Lung (tissue), 17 donors: ENCODE measurements at places on chromosomes 1 and 21.
A peak's percentile ranks its signal among the peaks of the same experiment; 100 is the strongest.

DNA sequence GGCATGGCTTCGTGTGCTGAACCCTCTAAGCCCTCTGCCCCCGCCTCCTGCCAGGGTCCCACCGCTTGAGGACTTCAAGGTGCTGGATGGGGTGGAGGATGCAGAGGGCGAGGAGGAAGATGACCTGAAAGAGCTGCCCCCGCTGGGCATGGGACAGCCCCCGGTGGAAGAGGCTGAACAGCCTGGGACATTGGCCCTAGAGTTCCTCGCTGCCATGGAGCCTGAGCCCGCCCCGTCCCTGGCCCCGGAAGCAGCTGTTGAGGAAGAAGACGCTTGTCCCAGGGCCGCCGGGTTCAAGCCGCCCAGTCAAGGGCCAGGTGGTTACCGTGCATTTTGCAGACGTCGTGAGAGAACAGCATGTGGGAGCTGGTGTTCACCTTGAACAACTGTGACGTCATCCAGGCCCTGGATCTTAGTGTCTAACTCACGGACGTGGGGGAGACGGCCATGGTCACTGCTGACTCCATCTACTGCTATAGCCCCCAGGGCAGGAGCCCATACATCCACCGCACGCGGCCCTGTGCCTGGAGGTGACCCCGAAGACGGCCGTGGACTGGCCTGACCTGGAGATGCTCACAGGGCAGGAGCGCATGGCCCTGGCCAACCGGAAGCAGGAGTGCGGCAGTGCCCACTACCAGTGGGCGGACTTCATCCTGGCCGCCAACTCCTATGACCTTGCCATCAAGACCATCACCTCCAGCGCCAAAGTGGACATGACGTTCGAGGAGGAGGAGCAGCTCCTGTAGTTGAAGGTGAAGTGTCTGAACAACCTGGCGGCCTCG is 90.1 kb downstream of the PPP1R12B start:
- H3K36me3 ChIP-seq: peaks cover 19% of the 10 kb centered on the region
- H3K27me3 ChIP-seq: no peaks in the 10 kb centered on the region
- no peak overlapping the region for H3K4me3 ChIP-seq
- no peak for DNase-seq

DNA sequence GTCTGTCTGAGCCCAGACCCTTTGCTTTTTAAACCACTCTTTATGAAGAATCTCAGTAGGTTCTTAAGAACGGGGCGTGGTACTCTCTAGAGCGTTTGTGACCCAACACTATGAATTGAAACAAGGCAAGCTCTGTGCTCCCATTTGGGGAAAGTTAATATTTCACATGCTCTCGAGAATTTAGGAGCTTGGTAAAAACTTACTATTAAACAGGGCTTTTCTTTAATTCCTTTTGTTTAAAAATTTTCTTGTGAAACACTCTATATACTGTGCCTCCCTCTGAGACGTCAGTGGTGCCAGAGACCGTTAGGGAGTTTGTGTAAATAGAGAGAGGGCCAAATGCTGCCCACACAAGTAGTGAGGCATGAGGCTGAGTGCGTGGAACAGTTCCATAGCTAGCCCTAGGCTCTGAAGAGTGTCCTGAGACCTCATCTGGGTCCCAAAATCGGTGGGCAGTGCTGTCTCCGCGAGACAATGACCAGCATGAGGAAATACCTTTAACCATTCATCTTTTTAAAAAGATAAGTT is 144.7 kb downstream of the ROR1 start:
- H3K36me3 ChIP-seq: no peaks in the 10 kb centered on the region
- H3K4me1 ChIP-seq: peaks cover 33% of the 10 kb centered on the region
- DNase-seq: peak; percentile 66
- H3K27ac ChIP-seq: no peak overlapping the region

DNA sequence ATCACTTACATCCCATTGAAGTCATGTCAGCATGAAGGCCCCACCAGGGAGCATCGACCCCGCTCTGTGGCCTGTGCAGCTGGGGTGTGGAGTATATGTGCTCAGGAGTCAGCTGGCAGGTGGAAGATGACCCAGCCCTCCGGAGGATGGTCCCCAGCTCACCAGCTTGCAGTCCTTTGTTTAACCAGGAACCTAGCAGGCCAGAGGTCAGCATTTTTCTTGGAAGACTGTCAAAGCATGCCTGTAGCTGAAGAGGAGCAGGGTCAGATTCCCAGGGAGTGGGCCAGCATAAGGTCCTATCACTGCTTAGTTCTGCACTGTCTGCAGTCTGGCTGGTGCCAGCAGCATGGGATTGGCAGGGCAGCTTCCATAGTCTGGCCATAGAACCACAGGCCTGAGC is 12.7 kb downstream of the NFASC start:
- H3K27me3 ChIP-seq: peaks cover 3% of the 10 kb centered on the region
- H3K36me3 ChIP-seq: no peaks in the 10 kb centered on the region
- H3K4me3 ChIP-seq: no peak overlapping the region
- no peak for DNase-seq

- H3K36me3 ChIP-seq: peaks cover 1% of the 10 kb centered on the region
- peak overlapping the region; percentile 64 for H3K27ac ChIP-seq
- H3K27me3 ChIP-seq: no peaks in the 10 kb centered on the region
- no peak for DNase-seq
- H3K4me3 ChIP-seq: no peak overlapping the region
Observed at GRCh38 chr1:204513117-204513716, 3.0 kb upstream of the MDM4 start.

DNA sequence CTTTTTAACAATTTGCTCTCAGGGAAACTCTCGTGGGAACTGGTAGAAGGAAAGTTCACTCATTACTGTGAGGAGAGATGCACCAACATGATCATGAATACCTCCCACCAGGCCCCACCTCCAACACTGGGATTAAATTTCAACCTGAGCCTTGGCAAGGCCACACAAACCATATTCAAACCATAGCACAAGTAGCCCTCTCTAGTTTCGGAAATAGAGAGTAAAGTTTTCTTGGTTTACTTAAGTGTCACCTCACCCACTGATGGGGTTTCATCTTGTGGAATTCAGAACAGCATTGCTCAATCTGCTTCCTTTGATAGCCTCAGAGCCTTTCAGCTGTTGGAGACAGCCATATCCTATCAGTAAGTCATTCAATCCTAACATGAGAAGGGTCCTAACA is 25.5 kb upstream of the CCSAP start:
- no peak for DNase-seq
- no peaks in the 10 kb centered on the region for H3K4me1 ChIP-seq
- no peaks in the 10 kb centered on the region for H3K36me3 ChIP-seq
- no peak overlapping the region for H3K27ac ChIP-seq

GRCh38 chr1:206635978-206636345 is 626 bp downstream of the DYRK3 start:
- no peaks in the 10 kb centered on the region for H3K36me3 ChIP-seq
- peak overlapping the region; percentile 91 for H3K27ac ChIP-seq
- H3K4me3 ChIP-seq: peak overlapping the region; percentile 72
- peaks cover 5% of the 10 kb centered on the region for H3K4me1 ChIP-seq

- H3K36me3 ChIP-seq: no peaks in the 10 kb centered on the region
- H3K4me3 ChIP-seq: no peak overlapping the region
- DNase-seq: no peak
- H3K4me1 ChIP-seq: no peaks in the 10 kb centered on the region
- H3K27ac ChIP-seq: no peak overlapping the region
- H3K27me3 ChIP-seq: no peaks in the 10 kb centered on the region
Observed at GRCh38 chr1:202798792-202799331, 9.4 kb downstream of the KDM5B start.

DNA sequence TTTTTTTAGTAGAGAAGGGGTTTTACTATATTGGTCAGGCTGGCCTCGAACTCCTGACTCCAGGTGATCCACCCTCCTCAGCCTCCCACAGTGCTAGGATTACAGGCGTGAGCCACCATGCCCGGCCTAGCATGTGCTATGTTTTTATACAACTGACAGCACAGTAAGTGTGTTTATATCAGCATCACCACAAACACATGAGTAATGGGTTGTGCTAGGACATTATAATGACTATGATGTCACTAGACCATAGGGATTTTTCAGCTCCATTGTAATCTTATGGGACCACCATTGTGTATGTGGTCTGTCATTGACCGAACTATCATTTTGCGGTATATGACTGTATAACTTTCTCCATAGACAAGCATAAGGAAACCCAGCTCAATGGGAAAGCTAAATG is 6.3 kb downstream of the LEFTY2 start:
- H3K36me3 ChIP-seq: no peaks in the 10 kb centered on the region
- H3K27me3 ChIP-seq: no peaks in the 10 kb centered on the region
- DNase-seq: no peak
- H3K27ac ChIP-seq: no peak overlapping the region
- no peak overlapping the region for H3K4me3 ChIP-seq

DNA sequence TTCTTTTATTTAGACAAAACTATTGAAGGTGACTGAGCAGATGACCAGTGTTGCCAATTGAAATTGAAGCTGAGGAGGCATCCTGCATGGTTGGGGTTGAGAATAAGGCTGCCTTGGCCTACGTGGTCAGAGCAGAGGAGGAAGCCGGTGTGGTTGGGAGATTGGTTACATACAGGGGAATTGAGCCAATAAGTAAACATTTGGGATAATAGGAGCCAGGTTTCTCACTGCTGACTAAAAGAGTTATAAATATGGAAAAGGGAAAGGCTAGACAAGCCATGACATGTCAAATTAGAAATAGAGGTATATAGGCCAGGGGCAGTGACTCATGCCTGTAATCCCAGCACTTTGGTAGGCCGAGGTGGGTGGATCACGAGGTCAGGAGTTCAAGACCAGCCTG is 15.8 kb downstream of the SNX7 start:
- no peak for DNase-seq
- no peak overlapping the region for H3K4me3 ChIP-seq
- H3K27ac ChIP-seq: no peak overlapping the region

DNA sequence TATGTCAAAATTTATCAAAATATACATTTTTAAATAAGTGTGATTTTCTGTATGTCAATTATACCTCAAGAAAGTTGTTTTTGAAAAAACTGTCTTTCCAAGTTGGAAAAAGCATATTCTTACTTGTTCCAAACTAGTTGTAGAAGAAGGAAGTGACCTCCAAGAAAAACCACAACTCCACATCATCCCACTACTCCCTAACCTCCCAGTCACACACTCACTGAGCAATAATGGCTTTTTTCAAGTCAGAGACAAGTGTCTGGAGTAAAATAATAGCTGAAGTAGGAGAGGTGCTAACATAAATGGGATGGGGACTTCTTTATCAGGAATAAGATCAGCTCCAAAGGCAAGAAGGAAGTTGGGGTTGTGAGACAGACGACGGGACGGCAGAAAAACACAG is 13.4 kb downstream of the EPRS1 start:
- H3K27me3 ChIP-seq: no peaks in the 10 kb centered on the region
- H3K36me3 ChIP-seq: peaks cover 14% of the 10 kb centered on the region
- H3K4me3 ChIP-seq: no peak overlapping the region
- no peak for DNase-seq

DNA sequence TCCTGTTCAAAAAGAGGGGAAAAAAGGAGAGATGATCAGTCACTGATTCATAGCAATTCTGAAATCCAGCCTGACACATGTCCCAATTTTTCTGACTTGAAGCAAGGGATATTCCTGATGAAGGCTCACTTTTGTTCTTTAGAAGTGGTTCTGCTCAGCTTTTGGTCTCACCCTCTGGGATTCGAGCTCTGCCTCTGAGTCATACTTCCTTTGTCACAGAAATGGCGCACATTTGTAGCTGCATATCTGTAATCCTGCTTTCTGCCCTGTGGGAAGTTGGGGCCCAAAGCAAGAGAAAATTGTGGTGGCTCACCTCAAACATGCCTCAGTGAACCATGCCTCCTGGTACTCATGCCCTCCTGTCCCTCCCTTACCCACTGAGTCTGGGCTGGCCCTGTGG is 22.3 kb upstream of the FAM78B start:
- H3K36me3 ChIP-seq: no peaks in the 10 kb centered on the region
- no peaks in the 10 kb centered on the region for H3K4me1 ChIP-seq
- no peak for DNase-seq
- H3K27ac ChIP-seq: no peak overlapping the region
- H3K4me3 ChIP-seq: no peak overlapping the region

GRCh38 chr1:155909894-155910293 is 1.3 kb downstream of the RIT1 start:
- DNase-seq: no peak
- no peaks in the 10 kb centered on the region for H3K27me3 ChIP-seq
- no peaks in the 10 kb centered on the region for H3K4me1 ChIP-seq
- no peak overlapping the region for H3K4me3 ChIP-seq
- H3K36me3 ChIP-seq: peaks cover 25% of the 10 kb centered on the region

GRCh38 chr1:196144588-196144987 is 463.7 kb downstream of the KCNT2 start:
- H3K4me1 ChIP-seq: no peaks in the 10 kb centered on the region
- no peaks in the 10 kb centered on the region for H3K27me3 ChIP-seq
- H3K36me3 ChIP-seq: no peaks in the 10 kb centered on the region
- no peak overlapping the region for H3K27ac ChIP-seq

DNA sequence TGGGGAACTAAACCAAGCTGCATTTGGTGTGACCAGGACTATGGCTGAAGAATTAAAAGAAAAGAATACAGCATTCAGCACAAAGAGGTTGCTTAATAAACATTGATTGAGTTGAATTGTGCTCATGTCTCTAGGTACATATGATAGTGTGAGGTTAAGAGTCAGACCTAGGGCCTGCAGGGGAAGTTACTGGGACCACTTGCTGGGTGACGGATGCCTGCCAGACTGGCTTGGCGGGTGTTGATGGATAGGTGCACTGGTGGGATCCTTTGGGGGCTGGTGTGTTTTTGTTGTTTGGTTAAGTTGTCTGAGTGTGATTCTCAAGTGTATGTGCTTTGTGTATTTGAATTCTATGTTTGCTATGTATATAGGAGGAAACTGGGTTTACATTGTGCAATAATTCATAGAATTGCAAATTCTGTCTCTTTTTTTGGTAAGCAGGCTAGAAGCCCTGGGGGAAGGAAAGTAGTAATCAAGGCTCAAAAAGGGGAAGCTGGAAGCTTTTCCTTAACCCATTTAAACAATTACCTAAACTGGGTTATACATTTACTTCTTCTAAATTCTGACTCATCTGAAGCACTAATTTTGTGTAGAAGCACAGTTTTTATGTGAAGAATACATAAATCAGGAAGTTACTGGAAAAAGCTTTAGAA is 1.8 kb downstream of the CD101 start:
- peak overlapping the region; percentile 56 for H3K27ac ChIP-seq
- H3K4me1 ChIP-seq: no peaks in the 10 kb centered on the region
- H3K27me3 ChIP-seq: no peaks in the 10 kb centered on the region
- no peak overlapping the region for H3K4me3 ChIP-seq
- no peaks in the 10 kb centered on the region for H3K36me3 ChIP-seq

GRCh38 chr1:69585666-69586065 is 17.9 kb downstream of the LRRC7 start:
- no peaks in the 10 kb centered on the region for H3K27me3 ChIP-seq
- no peak overlapping the region for H3K4me3 ChIP-seq
- no peaks in the 10 kb centered on the region for H3K4me1 ChIP-seq
- DNase-seq: peak; percentile 24
- no peak overlapping the region for H3K27ac ChIP-seq
- H3K36me3 ChIP-seq: no peaks in the 10 kb centered on the region

GRCh38 chr1:75461808-75462325 is 149.0 kb downstream of the SLC44A5 start:
- H3K27me3 ChIP-seq: no peaks in the 10 kb centered on the region
- no peaks in the 10 kb centered on the region for H3K36me3 ChIP-seq
- H3K4me3 ChIP-seq: no peak overlapping the region
- H3K27ac ChIP-seq: no peak overlapping the region
- DNase-seq: no peak

GRCh38 chr1:234763910-234764309 is 153.9 kb upstream of the IRF2BP2 start:
- H3K4me1 ChIP-seq: no peaks in the 10 kb centered on the region
- no peak for DNase-seq

GRCh38 chr21:32457360-32457840 is 44.9 kb downstream of the EVA1C start:
- no peaks in the 10 kb centered on the region for H3K27me3 ChIP-seq
- H3K4me1 ChIP-seq: peaks cover 17% of the 10 kb centered on the region
- DNase-seq: peak; percentile 49
- no peak overlapping the region for H3K27ac ChIP-seq
- H3K4me3 ChIP-seq: no peak overlapping the region
